Urinary bladder (tissue), 4 donors: ENCODE measurements at places on chromosomes 2 and 18.

- DNase-seq = no peak
These were observed 265.1 kb downstream of the MEIS1 start for GRCh38 chr2:66699793-66700676.

DNA sequence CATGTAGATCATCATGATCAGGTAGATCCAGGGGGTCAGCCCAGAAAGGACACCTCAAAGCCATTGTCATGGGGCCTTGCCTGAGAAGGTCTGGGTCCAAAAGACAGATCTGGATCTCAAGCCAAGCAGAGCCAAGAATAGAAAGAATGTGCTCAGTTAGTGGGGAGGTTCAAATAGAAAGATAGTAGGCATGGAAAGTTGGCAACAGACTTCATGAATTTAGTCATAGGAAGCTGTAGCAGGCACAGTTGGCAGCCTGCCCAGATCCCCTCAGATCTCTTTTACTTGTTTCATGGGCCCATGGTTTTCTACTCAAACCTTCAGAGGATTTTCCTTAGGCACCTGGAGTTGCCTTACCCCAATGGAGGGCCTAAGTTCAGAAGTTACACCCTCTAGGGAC, 767.0 kb downstream of the SLC4A3 start:
- no peak for DNase-seq

GRCh38 chr2:232767866-232768265, 8.5 kb downstream of the KCNJ13 start:
- DNase-seq = no peak

DNA sequence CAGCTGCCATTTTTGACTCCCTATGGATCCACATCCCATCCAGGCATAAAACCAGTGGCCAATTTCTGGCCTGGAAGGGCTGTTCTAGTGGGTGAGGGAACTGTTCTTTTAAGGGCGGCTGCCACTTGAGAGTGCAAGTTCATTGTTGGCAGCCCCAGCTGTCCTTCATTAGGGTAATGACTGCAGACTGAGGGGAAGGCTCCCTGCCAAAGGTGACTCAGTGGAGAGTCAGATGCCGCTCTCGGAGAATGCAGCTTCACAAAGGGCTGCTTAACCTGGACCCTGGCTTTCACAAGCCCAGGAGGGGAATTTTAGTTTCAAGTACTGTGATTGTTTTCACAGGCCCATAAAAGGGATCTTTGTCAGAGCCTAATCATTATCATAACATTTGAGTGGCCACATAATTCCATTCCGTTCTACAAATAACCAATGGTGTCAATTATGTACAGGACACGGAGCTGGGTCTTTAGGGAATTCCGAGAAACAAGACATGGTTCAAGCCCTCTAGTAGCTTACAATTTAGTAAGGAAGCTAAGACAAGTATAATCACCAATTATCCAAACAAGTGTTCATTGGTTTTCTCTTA, 235.7 kb downstream of the CDCA7 start:
- DNase-seq = no peak

GRCh38 chr2:37641582-37642171, 29.8 kb downstream of the CDC42EP3 start:
- no peak for DNase-seq

DNA sequence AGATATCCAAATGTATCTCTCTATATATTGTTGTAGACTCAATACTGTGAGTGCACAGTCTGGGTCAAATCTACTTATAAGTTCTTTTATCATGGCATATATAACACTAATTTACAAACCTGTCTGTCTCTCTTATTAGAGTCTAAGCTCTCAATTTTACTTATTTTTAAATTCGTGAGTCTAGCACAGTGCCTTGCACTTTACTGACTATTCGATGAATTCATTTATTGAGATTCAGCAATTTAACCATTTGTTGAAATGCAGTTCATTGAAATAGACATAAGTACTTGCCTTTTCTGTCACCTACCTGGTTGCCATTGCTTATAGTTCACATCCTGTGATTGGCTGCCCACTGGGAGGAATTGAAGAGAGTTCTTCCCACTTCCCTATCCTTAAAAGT, 10.3 kb upstream of the ALS2 start:
- no peak for DNase-seq

DNA sequence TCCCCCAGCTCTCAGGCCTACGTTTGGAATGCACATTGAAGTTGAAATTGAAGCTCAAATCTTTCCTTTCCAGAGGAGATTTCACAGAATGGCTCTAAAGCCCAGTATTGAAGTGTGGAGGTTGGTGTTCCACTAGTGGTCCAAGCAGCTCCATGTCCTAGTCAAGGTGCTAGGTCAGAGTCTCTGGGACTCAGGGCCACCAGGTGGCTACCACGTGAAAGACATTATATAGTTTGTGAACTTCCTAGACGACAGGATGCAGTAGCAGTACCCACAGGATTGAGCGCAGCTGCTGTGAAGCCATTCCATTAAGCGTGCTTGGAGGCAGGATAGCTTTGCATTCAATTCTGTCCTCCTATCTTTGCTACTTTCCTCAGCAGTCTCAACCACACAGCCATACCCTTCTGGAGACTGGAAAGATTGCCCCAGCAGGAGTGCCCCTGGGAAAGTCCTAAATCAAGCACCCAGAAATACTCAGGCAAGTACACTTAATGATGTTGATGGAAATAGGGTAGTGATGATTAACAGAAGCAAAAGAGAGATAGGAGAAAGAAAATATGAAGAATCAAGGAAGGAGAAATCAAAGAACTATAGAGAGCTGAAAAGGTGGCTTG, 4.7 kb upstream of the TGFA start:
- no peak for DNase-seq

DNA sequence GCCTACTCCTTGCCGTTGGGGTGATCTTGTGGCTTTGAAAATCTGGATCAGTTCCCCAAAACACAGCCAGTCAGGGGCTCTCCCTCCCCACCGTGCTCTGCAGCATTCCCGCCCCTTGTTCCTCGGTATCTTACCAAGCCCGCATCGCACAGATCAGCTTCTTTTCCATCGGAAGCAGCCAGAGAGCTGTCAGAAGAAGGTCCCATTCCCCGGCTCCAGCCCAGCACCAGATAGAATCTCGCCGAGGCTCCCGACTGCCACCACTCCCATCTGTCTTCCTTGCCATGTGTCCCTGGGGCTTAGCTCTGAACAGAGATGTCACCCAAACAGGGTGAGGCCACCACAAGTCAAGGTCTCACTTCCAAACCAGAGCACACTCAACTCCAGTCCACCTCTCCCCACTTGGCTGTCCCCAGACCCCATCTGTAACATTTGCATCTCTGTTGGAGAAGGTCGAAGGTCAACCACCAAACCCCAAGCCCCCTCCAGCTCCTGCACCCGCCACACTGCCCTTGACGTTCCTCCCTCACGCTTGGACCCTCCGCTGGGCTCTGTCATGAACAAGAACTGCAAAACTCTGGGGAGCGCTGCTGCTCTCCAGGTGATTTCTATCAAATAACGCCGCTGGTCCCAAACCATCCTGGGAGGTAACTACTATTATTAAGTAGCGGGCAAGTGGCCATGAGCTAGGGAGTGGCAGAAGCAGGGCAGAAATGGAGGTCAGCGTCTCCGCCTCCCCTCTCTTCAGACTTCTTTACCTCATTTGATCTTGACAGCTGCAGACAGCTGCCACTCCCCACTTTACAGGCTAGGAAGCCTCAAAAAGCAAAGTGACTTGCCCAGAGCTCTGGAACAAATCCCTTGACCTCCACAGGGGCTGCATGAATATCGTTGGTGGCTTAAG, 70.0 kb upstream of the TAF1B start:
- DNase-seq = no peak

GRCh38 chr2:175062787-175063585, 57.8 kb upstream of the CHN1 start:
- no peak for DNase-seq

DNA sequence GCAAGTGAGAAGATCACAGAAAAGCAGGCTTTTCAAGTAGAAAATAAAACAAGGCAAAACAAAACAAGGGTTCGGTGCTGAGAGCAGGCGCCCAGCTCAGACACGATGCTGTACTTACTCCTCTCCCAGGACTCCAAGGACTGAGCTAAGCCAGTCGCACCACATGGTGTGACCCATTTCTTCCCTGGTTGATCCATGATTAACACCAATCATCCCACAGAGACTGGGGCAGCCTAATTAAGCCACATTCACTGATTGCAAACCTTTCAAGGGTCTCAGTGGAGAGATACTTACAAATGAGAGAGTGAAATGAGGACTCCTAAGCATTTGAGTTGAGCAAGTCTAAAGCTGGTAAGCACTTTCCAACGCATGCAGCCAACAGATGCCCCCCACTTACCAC, 155.2 kb downstream of the MYO5B start:
- DNase-seq = no peak

- DNase-seq = no peak
These were observed 35.5 kb upstream of the CYTIP start for GRCh38 chr2:157479081-157480027.

DNA sequence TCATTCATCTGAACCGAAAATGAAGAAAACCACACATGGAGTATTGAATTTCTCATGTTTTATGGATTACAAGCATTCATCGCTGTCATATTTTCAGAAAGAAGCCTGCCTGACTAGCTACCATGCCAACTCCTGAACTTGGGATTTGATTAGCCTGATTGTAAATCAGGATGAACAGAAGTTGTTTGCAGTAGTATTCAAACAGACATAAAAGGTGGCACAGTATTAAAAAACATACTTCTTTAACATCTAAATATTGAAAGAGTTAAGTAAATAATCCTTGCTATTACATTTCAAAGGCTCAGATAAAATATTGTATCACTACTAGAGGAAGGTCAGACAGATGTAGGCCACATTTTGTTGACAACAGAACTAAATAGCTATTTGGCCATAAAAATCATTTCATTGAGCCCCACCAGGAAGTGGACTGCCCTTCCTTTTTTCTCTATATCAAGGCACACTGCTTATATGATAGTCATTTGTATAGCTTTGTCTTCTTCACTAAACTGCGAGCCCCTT, 21.6 kb downstream of the SLC38A11 start:
- no peak for DNase-seq

DNA sequence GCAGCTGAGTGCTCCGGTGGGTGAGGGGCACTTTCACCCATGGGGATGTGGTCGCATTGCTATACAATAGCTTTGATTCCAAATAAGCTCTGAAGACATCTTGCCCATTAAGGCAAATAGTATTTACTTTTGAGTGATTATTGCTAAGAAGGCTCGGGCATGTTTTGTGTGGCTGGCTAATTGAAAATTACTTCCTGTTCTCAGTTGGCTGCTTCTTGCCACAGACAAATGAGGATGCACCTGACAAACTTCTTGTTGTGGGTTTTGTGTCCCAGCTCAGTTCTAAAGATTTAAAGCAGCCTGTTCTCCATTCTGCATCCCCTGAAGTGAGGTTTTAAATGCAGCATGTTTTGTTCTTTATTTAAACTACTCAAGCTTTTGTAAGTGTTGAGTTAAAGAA, 88.3 kb downstream of the KCNS3 start:
- no peak for DNase-seq
